Memory B cell (primary cell): ENCODE measurements at places on chromosomes 2 and 18.
A peak's percentile ranks its signal among the peaks of the same experiment; 100 is the strongest.

DNA sequence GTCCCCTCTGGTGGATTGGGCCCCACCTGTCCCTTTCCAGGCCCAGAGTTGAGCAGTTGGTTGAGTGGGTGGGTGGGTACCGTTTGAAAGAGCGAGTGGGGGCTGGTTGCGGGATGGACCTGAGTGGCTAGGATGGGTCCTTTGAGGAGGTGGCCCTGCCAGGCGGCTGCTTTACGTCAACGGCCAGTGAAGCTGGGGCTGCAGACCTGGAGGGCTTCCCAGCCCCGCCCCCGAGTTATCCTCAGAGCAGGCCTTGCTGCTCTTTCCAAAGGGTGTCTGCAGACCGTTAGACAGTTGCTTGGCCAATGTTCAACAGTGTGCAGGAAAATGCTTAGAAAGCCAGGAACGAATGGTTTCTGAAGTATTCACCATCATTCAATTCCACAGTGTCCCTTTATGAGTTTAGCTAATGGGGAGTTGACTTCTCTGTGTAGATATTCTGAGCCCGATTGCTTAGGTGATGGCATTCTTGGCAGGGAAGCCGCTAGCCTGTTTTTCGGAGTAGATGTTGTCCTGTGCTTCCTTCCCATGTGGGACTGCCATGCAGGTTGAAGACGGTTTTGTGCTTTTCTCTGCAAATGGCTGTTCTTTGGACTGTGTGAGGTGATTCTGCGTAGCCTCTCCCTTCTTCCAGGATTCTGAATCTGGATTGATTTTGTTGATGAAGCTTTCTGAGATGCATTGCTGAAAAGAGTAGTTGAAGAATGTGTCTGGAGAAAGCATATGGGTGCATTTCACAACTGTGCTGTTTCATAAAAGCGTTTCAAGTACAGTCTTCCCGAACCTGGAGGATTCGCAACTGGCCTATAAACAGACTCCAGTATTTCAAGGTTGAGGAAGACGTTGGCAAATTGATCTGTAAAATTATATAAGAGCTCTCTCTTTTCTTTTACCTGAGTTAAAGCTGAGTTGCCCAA lies 45.8 kb downstream of the LDLRAD4 start:
- no peak for DNase-seq

- no peak for DNase-seq
These were observed 302.5 kb downstream of the NRXN1 start for GRCh38 chr2:50729306-50730049.

DNA sequence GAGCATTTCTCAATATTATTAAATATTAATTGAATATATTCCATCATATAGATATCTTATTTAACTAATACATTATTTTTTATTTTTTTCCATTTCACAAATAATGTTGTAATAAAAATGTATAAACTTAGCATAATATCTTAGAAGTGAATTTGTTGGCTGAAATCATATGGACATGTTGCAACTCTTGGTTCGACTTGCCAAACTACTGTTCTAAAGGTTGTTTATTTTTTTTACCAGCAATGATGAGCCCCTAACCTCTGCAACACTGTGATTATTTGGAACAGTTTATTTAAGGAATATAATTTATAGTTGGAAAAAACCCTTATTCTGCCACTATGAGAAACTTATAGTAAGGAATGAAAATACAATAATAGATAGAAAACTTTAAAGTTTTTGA lies 8.8 kb upstream of the NAB1 start:
- no peak for DNase-seq

DNA sequence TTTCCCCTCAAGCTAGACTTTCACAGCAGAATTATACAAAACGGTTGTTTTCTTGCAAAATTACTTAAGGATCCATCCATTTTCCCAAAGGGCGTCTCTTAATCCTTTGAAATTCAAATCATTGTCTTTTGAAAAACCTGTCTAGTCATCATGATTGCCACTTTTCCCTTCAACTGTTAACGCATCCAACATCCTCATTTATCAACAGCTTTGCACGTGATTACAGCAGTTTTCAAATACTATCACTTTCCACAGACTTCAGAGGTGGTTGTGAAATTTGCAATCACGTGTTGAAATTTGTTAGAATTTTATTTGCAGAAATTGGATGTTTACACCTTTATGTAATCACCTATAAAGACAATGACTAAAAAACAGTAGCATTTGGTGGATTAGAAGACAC lies 304.4 kb upstream of the SLC39A10 start:
- no peak for DNase-seq

GRCh38 chr18:74411475-74411874 lies 45.6 kb downstream of the DIPK1C start:
- no peak for DNase-seq

GRCh38 chr18:11279461-11279860 lies 130.1 kb upstream of the PIEZO2 start:
- DNase-seq: no peak

DNA sequence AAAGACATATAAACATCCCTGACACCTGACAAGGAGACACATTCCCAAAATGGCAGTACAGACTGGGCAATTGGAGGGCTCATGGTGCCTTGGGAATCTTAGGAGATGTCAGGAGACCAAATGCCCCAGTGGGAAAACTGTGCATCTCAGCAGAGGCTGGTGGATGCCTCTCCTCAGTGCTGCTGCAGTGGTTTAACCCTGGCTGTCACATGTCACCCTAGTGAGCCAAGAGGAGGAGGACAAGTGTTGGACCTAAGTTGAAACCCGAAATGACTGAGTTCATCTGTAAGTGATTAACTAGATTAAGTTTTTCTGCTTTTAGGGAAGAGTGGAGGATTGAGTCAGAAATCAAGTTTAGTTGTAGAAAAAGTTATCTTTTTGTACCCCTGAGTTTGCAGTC lies 5.2 kb upstream of the NAGK start:
- no peak for DNase-seq

DNA sequence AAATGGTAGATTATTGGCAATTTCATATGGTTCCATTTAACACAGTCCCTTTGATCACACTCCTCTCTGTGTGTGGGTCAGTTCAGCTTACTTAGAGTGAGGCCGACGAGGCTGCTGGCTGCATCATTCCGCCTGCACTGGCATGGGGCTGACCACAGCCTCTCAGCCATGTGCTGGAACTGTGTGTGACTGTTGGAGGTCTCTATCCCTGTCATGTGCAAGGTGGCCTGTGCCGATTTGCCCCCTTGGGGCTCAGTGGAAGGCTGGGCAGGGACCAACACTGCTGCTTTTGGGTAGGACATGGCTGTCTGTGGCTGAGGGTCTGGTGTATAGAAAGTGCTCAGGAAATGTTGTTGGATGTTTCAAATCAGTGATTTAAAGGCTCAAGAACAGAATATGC lies 454.0 kb upstream of the HS6ST1 start:
- no peak for DNase-seq

GRCh38 chr2:158509928-158510797 lies 53.4 kb downstream of the PKP4 start:
- no peak for DNase-seq

DNA sequence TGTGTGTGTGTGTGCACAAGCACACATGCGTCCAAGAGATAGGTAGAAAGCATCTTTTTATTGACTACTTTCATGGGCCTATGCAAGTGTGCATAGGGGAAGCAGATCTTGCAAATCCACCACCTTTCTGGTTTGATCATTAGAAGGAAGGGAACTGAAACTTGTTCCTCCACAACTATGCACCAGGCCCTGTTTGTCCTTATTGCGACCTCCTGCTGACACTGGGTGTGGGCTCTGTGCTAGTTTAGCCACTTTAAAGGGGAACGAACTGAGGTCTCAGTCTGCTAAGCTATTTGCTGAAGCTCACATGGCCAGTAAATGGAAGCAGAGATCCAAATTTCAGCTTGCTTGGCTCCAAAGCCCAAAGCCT lies 32.1 kb upstream of the INSIG2 start:
- DNase-seq: peak; percentile 39

DNA sequence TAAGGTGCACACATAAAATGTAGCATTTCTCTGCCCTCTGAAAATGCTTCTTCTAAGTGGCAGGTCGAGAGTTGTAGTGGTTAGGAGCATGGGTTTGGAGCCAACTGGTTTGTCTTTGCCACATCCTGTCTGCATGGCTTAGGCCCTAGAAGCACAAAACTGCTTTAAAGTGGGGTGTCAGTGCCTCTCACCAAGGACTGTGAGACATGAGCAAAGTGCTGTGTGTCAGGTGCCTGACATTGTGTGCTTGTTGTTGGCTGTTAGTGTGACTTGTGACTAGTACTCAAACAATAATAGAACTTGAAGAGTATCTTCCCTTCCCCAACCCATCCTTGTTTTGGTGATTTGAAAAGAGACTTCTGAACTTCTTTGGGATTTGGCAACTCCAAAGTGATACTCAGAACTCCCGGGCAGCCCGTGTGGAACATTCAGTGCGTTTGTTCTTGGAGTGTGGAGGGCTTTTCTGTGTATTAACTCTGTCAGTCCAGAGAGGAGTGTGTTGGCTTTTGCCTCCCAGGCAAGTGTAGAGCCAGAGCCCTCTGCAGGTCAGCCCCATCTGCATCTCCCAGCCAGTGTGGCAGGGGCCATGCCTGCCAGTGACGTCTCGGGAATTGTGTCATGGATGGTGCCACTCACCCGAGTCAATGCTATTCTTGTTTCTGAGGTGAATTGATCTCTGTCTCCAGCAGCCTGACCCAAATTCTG lies 5.0 kb downstream of the MGAT5 start:
- no peak for DNase-seq

- no peak for DNase-seq
These were observed 56.2 kb upstream of the RMDN2 start for GRCh38 chr2:37868866-37869265.

GRCh38 chr18:64090876-64091275 lies 58.0 kb downstream of the LINC00305 start:
- no peak for DNase-seq

- no peak for DNase-seq
These were observed 8.0 kb downstream of the MRPL33 start for GRCh38 chr2:27779417-27780055.

- no peak for DNase-seq
These were observed 244.8 kb upstream of the COPS8 start for GRCh38 chr2:236840857-236841256.

GRCh38 chr2:27781496-27781895 lies 10.0 kb downstream of the MRPL33 start:
- DNase-seq: no peak

- no peak for DNase-seq
These were observed 113.8 kb downstream of the THADA start for GRCh38 chr2:43481927-43482542.

GRCh38 chr2:236434593-236434992 lies 135.0 kb upstream of the ACKR3 start:
- DNase-seq: no peak

- no peak for DNase-seq
These were observed 58.1 kb upstream of the OTX1 start for GRCh38 chr2:62992561-62992960.

DNA sequence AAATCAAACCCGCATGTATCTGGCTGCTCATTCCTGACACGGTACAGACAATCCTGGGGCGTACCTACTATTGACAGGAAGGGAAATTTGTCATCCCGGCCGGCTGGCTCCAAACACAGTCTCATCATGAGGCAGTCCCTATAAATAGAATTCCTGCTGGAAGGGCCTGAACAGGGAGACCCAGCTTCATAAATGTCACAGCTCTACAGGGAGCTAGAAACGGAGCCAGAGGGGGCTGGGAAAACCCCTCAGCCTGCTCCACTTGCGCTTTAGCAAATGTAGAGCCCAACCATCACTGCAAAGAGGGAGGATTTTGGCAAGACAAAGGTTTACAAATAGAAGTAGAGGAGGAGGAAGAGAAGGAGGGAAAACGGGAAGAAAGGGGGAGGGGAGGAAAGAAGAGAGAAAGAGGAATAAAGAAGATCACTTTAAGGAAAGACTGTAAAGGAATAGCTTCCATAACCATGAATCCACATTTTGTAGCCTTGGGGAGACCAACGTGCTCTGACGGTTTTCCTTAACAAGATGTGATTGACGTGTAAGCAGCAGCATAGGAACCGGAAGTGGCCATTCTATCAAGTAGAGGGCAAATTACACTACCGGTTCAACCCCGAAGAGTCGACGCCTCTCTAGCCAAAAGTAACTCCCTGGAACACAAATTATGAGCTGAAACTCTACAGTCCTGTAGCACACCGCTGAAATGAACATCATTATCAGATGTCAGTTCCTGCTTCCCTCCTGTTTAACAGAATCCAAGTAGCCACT lies 56.8 kb upstream of the TTN start:
- DNase-seq: no peak

- no peak for DNase-seq
These were observed 7.6 kb downstream of the GPR17 start for GRCh38 chr2:127653421-127654083.

DNA sequence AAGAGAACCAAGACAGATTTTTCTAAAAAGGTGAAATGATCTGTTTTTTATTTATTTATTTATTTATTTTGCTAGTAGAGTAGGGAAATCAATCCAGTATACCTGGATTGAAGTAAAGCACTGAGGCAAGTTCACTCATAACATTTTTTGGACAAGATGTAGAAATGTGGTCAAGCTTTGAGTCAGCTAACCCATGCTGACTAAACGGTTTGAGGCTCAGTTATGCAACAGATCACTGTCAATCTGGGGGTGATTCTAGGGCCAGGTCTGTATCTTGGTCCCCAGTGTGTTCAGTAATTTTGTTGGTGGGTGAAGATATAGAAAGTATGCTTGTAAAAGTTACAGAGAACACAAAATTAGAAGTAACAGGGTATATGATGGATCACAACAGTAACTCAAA lies 60.2 kb downstream of the RMDN2 start:
- DNase-seq: no peak

- no peak for DNase-seq
These were observed 60.7 kb upstream of the AQP4 start for GRCh38 chr18:26926066-26926675.

- DNase-seq: no peak
These were observed 172.0 kb downstream of the LOXHD1 start for GRCh38 chr18:46484971-46485370.

GRCh38 chr18:49486134-49486533 lies 900 bp downstream of the C18orf32 start:
- DNase-seq: no peak

DNA sequence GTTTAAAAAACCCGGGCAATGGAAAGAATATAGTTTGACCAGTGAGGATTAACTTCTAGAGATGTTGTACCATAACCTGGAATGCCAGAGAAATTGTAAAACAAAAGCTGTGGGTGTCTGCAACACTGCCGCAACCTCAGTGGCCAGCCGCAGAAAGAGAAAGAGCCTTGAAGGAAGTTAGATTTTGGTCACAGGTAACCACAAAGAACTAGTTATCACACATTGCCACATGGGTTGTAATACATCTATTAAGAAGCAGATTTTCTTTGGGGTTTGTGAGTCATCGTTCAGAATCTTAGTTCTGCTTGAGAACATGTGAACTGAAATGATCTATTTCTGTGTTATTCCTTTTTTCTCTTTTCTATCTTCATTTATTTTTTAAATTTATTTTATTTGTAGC lies 222.9 kb upstream of the AGAP1 start:
- no peak for DNase-seq

DNA sequence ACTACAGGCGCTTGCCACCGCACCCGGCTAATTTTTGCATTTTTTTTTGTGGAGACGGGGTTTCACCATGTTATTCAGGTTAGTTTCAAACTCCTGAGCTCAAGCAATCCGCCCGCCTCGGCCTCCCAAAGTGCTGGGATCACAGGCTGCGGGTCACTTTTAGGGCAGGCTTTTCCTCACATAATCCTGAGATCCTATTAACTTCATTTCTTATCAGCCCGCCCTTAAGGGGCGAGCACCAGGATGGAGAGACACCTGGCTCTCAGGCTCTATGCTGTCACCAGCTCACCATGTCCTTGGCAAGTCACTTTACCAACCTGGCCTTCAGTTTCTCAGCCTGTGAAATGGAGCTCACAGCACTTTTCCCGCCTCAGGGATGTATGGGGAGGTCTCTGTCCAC lies 23.0 kb downstream of the ZFP36L2 start:
- DNase-seq: no peak
